Endothelial cell (in vitro differentiated cells): ENCODE measurements at places on chromosomes 11 and 22.

DNA sequence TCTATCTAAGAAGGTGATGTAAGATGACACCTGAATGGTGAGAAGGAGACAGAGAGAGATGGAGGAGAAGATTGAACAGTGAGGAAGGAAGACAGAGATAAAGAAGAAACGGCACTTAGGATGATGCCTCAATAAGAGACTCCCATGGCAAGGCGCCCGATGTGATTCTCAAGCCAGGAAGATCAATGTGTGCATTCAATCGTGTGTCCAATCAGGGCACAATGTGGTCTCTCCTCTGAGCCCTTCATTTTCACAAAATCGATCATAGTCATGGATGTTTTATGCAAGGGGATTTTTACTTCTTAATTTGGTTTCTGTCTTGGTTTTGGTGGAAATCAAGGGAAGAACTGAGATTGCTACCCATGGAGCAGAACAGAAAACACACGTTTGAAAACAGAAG lies 19.9 kb upstream of the TMPRSS13 start:
- H3K27me3 ChIP-seq: peaks cover 9% of the 10 kb centered on the region
- no peak overlapping the region for H3K27ac ChIP-seq
- H3K4me3 ChIP-seq: no peak overlapping the region

DNA sequence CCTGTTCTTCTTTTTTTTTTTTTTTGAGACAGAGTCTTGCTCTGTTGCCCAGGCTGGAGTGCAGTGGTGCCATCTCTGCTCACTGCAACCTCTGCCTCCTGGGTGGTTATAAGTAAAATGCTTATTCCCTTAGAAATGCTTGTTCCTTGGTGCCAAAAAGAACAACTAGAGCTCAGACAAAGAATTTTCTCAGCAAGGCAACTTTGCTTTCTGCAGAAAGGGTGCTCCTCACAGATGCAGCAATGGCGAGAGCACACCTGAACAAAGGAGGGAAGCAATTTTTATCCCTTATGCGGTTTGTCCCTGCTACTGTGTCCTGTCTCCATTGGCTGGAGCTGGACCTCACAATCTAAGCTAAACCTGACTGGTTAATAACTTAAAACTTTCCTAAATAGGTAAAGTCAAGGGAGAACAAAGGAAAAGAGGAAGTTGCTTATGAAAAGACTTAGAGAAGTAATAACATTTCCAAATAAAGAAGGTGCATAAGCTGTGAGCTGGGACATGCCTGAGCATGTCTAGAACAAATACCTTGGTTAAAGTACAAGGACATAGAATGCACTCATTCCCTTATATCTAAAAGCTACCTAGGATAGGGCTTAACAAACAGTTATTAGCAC lies 90.0 kb upstream of the PRR5 start:
- DNase-seq: no peak
- H3K27me3 ChIP-seq: peaks cover 8% of the 10 kb centered on the region
- H3K4me1 ChIP-seq: no peaks in the 10 kb centered on the region
- no peak overlapping the region for H3K27ac ChIP-seq
- H3K36me3 ChIP-seq: peaks cover 3% of the 10 kb centered on the region

DNA sequence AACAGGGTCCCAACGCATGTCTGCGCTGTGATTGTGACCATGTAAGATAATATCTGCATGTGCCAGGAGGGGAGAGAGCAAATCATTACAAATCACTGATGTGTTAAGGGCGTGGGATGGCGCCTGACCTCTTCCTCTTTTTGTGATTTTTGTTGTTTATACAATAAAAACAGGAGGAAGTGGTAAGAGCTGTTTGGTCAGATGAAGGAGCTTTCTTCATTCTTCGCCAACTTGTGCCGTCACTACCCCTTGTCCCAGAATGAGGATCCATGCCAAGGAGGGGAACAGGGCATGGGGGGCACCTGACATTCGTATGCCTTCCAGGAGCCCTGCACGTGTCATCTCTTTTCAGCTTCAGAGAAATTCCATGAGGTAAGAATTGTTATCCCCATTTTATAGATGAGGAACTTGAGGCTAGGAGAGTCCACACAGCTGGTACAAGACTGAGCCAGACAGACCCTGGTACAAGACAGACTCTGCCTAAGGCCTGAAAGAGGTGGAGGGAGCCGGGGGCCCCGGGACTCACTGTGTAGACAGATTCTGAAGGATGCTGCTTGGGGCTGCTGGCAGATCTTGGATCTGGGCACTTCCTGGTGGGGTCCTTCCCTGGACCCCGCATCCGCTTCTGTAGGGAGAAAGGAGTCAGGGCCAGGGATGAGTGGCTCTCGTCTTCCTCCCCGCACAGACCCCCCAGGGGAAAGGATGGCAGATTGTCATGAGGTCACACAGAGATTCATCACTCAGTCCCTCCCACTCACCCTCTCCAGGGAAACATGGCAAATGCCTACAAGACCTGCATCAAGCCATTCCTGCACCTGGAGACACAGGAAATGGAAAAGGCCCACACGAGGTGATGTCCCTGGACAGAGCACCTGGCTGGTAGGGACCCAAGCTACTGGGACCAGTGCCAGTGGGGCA lies 34.6 kb downstream of the NFAM1 start:
- no peaks in the 10 kb centered on the region for H3K36me3 ChIP-seq
- DNase-seq: no peak
- peaks cover 7% of the 10 kb centered on the region for H3K4me1 ChIP-seq
- no peak overlapping the region for H3K4me3 ChIP-seq
- peaks cover 2% of the 10 kb centered on the region for H3K27me3 ChIP-seq

- H3K4me1 ChIP-seq: no peaks in the 10 kb centered on the region
- H3K36me3 ChIP-seq: no peaks in the 10 kb centered on the region
- peaks cover 2% of the 10 kb centered on the region for H3K27me3 ChIP-seq
- H3K27ac ChIP-seq: no peak overlapping the region
- no peak overlapping the region for H3K4me3 ChIP-seq
Measured at GRCh38 chr11:45298718-45299117, 12.6 kb upstream of the SYT13 start.

DNA sequence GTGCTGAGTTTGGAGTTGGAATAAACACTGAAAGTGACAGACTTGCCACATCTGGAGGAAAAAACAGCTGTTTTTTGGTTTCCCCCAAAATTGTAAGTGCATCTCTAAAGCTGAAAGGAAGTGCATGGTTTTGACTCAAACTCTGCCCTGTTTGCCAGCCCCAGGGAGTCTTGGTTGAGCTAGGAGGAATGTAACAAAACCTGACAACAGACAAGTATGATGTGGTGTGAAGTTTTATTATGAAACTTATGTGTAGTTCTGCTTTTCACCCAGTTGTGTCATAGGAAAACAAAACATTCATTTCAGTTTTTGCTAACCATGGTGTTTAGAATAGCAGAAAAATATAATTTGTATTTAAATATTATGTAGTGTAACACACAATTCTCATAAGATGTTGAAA lies 31.7 kb upstream of the PDE3B start:
- no peak for DNase-seq
- H3K27me3 ChIP-seq: peaks cover 3% of the 10 kb centered on the region
- no peaks in the 10 kb centered on the region for H3K36me3 ChIP-seq
- peaks cover 12% of the 10 kb centered on the region for H3K4me1 ChIP-seq
- H3K27ac ChIP-seq: no peak overlapping the region

GRCh38 chr11:67997475-67997921 lies 6.4 kb downstream of the UNC93B1 start:
- H3K4me1 ChIP-seq: peaks cover under 1% of the 10 kb centered on the region
- DNase-seq: no peak
- peaks cover 4% of the 10 kb centered on the region for H3K36me3 ChIP-seq
- peaks cover 13% of the 10 kb centered on the region for H3K27me3 ChIP-seq
- H3K27ac ChIP-seq: no peak overlapping the region

GRCh38 chr11:62881579-62882430 lies 1.1 kb downstream of the SLC3A2 start:
- peaks cover 58% of the 10 kb centered on the region for H3K4me1 ChIP-seq
- H3K36me3 ChIP-seq: peaks cover 47% of the 10 kb centered on the region
- H3K27me3 ChIP-seq: peaks cover 16% of the 10 kb centered on the region
- H3K4me3 ChIP-seq: peak overlapping the region; percentile 100
- H3K27ac ChIP-seq: peak overlapping the region; percentile 99
- peak; percentile 81 for DNase-seq

GRCh38 chr11:46521961-46522681 lies 71.7 kb downstream of the AMBRA1 start:
- peaks cover 1% of the 10 kb centered on the region for H3K27me3 ChIP-seq
- no peak for DNase-seq
- H3K4me1 ChIP-seq: peaks cover 5% of the 10 kb centered on the region

GRCh38 chr11:120376547-120377182 lies 40.5 kb downstream of the ARHGEF12 start:
- H3K4me1 ChIP-seq: peaks cover 19% of the 10 kb centered on the region
- H3K27me3 ChIP-seq: peaks cover under 1% of the 10 kb centered on the region
- H3K4me3 ChIP-seq: no peak overlapping the region
- peak overlapping the region; percentile 32 for H3K27ac ChIP-seq
- H3K36me3 ChIP-seq: peaks cover 8% of the 10 kb centered on the region
- no peak for DNase-seq

GRCh38 chr11:110830747-110831146 lies 118.5 kb upstream of the ARHGAP20 start:
- H3K27me3 ChIP-seq: no peaks in the 10 kb centered on the region
- no peak overlapping the region for H3K4me3 ChIP-seq
- no peak overlapping the region for H3K27ac ChIP-seq
- H3K4me1 ChIP-seq: peaks cover 2% of the 10 kb centered on the region

GRCh38 chr22:43345761-43346301 lies 2.7 kb upstream of the SCUBE1 start:
- H3K36me3 ChIP-seq: peaks cover 10% of the 10 kb centered on the region
- no peak overlapping the region for H3K4me3 ChIP-seq
- peaks cover 12% of the 10 kb centered on the region for H3K27me3 ChIP-seq
- H3K4me1 ChIP-seq: peaks cover 14% of the 10 kb centered on the region
- DNase-seq: no peak

GRCh38 chr11:116871248-116871647 lies 33.8 kb upstream of the APOA1 start:
- no peak for DNase-seq
- peaks cover 8% of the 10 kb centered on the region for H3K36me3 ChIP-seq
- no peaks in the 10 kb centered on the region for H3K27me3 ChIP-seq
- no peak overlapping the region for H3K27ac ChIP-seq
- no peak overlapping the region for H3K4me3 ChIP-seq

DNA sequence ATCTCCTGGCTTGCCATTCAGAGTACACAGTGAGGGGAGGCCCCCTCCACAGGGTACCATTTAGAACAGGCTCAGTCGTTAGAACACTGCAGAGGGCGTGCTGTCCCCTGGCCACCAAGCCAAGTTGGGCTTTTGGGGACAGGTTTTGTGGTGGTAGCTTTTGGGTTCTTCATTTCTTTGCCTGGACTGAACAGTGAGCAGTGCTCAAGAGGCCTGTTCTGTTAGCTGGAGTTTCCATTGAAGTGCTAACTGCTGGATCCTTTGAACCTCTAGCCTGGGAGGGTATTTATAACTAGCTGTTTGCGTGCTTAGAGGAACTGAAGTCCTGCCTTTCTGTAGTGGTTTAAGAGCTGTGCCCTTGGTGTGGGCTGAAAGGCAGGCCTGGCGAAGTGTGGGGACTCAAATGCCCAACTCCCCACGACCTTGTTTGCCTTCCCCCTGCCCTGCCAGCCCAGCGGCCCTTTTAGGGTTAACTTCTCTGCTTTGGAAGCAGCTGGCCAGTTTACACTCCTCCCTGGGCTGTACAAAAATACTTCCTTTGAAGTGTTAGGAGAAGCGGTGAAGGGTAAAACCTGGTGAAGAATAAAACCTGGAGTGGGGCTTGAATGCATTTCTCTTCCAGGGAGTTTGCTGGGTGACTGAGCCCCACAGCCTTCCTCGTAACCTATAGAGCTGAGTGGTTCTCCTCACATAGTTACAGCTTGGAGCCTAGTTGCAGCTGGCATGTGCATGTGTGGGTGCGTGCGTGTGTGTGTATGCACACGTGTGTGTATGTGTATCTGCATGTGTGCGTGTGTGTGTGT lies 34.6 kb downstream of the ZNRF3 start:
- H3K36me3 ChIP-seq: no peaks in the 10 kb centered on the region
- H3K4me3 ChIP-seq: no peak overlapping the region
- no peak overlapping the region for H3K27ac ChIP-seq
- no peaks in the 10 kb centered on the region for H3K27me3 ChIP-seq
- peaks cover 14% of the 10 kb centered on the region for H3K4me1 ChIP-seq
- peak; percentile 29 for DNase-seq

GRCh38 chr22:26516503-26516902 lies 4.2 kb upstream of the TFIP11 start:
- H3K4me1 ChIP-seq: peaks cover 18% of the 10 kb centered on the region
- no peak overlapping the region for H3K27ac ChIP-seq
- H3K4me3 ChIP-seq: no peak overlapping the region

GRCh38 chr11:117931971-117932370 lies 2.8 kb upstream of the TMPRSS13 start:
- H3K27me3 ChIP-seq: peaks cover 6% of the 10 kb centered on the region
- no peak overlapping the region for H3K4me3 ChIP-seq
- peaks cover 25% of the 10 kb centered on the region for H3K4me1 ChIP-seq
- no peak for DNase-seq
- H3K27ac ChIP-seq: no peak overlapping the region

- H3K4me1 ChIP-seq: peaks cover 6% of the 10 kb centered on the region
- no peak overlapping the region for H3K27ac ChIP-seq
- H3K27me3 ChIP-seq: no peaks in the 10 kb centered on the region
- no peaks in the 10 kb centered on the region for H3K36me3 ChIP-seq
- no peak for DNase-seq
Measured at GRCh38 chr11:10900681-10901415, 43.0 kb upstream of the ZBED5 start.

GRCh38 chr11:59560290-59560701 lies 49.0 kb downstream of the OR4D9 start:
- H3K27me3 ChIP-seq: peaks cover 35% of the 10 kb centered on the region
- DNase-seq: peak; percentile 81
- H3K27ac ChIP-seq: peak overlapping the region; percentile 96
- peak overlapping the region; percentile 93 for H3K4me3 ChIP-seq
- H3K36me3 ChIP-seq: peaks cover 4% of the 10 kb centered on the region

GRCh38 chr11:61141601-61142028 lies 19.6 kb downstream of the VPS37C start:
- no peak for DNase-seq
- H3K27ac ChIP-seq: no peak overlapping the region
- H3K36me3 ChIP-seq: peaks cover 9% of the 10 kb centered on the region
- peaks cover 15% of the 10 kb centered on the region for H3K27me3 ChIP-seq

- peaks cover 3% of the 10 kb centered on the region for H3K36me3 ChIP-seq
- H3K27ac ChIP-seq: no peak overlapping the region
- H3K4me3 ChIP-seq: no peak overlapping the region
- H3K27me3 ChIP-seq: peaks cover 2% of the 10 kb centered on the region
- no peak for DNase-seq
Measured at GRCh38 chr11:79092791-79093353, 348.0 kb downstream of the TENM4 start.

- no peak overlapping the region for H3K4me3 ChIP-seq
- no peak overlapping the region for H3K27ac ChIP-seq
- H3K27me3 ChIP-seq: peaks cover 1% of the 10 kb centered on the region
- no peaks in the 10 kb centered on the region for H3K4me1 ChIP-seq
- no peak for DNase-seq
- H3K36me3 ChIP-seq: peaks cover 7% of the 10 kb centered on the region
Measured at GRCh38 chr11:110049501-110050200, 43.5 kb upstream of the ZC3H12C start.

DNA sequence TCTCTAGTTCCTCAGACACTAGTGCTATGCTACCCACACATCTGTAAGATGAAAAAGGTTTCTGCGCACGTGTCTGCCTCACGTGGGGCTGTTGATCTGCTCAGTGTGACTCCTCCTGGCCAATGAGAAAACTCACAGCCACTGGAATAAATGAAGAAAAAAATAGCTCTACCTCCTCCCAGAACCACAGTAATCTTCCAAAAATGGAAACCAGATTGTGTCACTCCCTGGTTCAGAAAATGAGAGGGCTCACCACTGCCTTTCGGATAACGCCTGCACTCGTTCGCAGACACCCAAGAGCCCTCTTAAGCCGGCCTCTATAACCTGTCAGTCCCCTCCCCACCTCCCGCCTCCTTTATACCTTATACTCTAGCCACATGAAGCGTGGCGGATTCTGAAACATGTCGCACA lies 5.1 kb downstream of the APBB1 start:
- DNase-seq: no peak
- no peaks in the 10 kb centered on the region for H3K36me3 ChIP-seq
- H3K27me3 ChIP-seq: peaks cover 4% of the 10 kb centered on the region
- no peak overlapping the region for H3K4me3 ChIP-seq
